Fibroblast of pulmonary artery (primary cell): ENCODE measurements at places on chromosomes 7 and 10.

DNA sequence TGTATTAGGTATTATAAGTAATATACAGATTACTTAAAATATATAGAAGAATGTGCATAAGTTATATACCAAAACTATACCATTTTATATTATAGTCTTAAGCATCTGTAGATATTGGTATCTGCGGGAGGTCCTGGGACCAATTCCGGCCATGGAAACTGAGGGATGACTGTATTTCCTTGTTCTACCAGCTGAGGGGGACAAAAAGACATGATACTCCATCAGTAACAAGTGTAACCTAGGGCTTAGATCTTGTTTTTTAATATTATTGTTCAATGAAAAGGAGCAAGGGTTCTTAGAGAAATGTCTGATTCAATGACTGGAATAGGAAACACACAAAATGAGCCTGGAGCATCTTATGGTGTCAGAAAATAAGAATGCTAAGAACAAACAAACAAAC is 752.5 kb downstream of the CCSER2 start:
- DNase-seq, result no peak

GRCh38 chr7:16399916-16400892 is 21.1 kb downstream of the CRPPA start:
- no peak for DNase-seq

- DNase-seq, result no peak
Observed at GRCh38 chr7:2117646-2118045, 115.1 kb downstream of the MAD1L1 start.

DNA sequence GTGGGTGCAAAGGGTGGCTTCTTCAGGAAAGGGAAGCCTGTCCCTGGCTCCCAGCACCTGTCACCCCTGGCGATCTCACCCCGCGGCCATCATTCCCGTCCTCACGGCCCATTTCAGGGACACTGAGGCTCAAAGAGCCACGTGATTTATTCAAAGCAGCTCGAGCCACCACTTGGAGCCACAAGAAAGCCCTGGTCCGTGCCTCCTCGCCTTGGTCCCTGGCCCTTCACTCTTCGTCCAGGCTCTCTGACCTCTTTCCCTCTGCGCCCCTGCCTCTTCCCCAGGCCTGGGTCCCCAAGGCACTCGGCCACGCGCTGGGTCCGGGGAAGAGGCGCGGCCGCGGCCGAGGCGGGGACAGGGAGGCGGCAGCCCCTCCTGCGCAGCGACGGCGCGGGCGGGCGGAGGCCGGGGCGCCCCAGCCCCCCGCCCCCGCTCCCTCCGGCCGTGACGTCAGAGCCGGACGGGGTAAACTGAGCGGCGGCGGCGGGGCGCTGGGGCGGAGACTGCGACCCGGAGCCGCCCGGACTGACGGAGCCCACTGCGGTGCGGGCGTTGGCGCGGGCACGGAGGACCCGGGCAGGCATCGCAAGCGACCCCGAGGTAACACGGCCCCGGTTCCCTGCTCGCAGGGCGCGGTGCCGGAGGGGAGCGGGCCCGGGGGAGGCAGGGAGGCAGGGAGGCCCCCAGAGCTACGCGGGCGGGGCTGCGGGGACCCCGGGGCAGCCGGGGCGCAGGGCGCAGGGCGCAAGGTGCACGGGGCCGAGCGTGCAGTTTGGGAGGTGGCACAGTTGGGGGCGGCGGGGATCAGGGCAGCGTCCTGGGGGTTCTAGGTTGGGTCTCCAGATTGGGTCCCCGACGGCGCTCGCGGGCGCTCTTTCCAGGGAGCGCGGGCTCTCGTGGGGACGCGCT is at the start of gene SLC18A2:
Gene SLC18A2, plus strand, starts transcription at position 494 of the 909 bp plus-strand sequence. CDS start 580 bp downstream, outside the sequence.
- DNase-seq, result no peak

GRCh38 chr7:128443831-128444600 is 11.7 kb upstream of the HILPDA start:
- DNase-seq, result no peak

DNA sequence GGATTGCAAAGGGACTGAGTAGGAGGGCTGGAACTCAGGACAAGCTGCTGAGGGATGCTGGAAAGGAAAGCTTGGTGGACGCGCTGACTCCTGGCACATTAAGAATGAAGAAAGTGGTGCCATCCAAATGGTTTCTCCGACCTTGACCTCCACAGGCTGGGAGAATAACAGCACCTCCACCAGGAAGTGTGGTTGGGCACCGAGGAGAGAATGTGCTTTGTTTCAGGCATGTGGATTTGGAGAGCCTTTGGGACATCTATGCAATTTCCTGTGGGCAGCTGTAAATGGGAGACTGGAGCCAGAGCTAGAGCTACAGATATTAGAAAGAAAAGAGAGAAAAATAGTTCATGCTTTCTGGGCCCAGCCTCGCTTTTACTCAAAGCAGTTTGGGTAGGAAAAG is 29.8 kb upstream of the HABP2 start:
- DNase-seq, result no peak

- DNase-seq, result no peak
Observed at GRCh38 chr7:98211676-98212531, 665 bp downstream of the BHLHA15 start.

GRCh38 chr7:91082038-91082437 is 182.2 kb upstream of the FZD1 start:
- peak; percentile 45 for DNase-seq

GRCh38 chr10:115665549-115665948 is 572.4 kb downstream of the ATRNL1 start:
- DNase-seq, result no peak

GRCh38 chr10:129873351-129873750 is 90.7 kb downstream of the EBF3 start:
- DNase-seq, result no peak

GRCh38 chr7:120869700-120870099 is 11.8 kb upstream of the TSPAN12 start:
- no peak for DNase-seq

GRCh38 chr7:152000191-152000590 is 25.3 kb upstream of the GALNT11 start:
- DNase-seq, result no peak

GRCh38 chr10:27745732-27746396 is at the start of gene MKX:
MKX (minus strand) TSS chr10:27745819; CDS start chr10:27743415, 2,404 bp downstream.
- no peak for DNase-seq

GRCh38 chr7:81637534-81637933 is 132.3 kb downstream of the HGF start:
- no peak for DNase-seq

DNA sequence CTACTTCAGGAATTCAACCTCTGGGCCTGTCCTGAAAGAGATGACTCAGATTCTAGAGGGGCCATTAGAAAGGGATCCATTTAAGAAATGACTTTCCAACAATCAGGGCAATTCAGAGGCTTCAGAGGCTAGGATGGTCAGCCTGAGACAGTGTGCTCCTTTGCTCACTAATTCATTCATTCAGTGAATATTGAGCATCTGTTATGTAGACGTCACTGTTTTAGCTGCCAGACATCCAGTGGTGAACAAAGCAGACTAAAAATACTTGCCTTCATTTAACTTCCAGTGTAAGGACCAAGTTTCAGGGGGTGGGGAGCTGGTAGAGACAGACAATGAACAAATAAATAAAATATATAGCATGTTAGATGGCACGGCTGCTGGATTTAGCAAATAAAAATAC is 1.6 kb downstream of the KIAA1217 start:
- peak; percentile 22 for DNase-seq

GRCh38 chr7:41428381-41428780 is 274.5 kb downstream of the INHBA start:
- peak; percentile 18 for DNase-seq

- peak; percentile 8 for DNase-seq
Observed at GRCh38 chr7:114548081-114548980, 133.7 kb downstream of the FOXP2 start.

DNA sequence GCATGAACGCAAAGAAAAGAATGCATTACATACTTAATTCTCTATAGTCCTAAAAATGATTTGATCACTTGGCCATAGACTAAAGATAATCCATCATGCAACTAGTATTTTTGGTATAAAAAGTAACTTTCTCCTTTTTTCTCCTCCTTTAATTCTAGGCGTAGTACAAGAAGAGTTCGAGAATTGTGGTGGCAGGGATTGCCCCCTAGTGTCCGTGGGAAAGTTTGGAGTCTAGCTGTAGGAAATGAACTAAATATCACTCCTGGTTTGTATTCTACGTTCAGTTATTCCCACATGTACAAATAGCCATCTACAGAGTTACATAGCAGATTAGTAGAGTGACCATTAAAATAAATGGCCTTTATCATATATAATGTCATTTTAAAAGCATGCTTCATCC is 45.5 kb upstream of the HELLS start:
- peak; percentile 22 for DNase-seq

DNA sequence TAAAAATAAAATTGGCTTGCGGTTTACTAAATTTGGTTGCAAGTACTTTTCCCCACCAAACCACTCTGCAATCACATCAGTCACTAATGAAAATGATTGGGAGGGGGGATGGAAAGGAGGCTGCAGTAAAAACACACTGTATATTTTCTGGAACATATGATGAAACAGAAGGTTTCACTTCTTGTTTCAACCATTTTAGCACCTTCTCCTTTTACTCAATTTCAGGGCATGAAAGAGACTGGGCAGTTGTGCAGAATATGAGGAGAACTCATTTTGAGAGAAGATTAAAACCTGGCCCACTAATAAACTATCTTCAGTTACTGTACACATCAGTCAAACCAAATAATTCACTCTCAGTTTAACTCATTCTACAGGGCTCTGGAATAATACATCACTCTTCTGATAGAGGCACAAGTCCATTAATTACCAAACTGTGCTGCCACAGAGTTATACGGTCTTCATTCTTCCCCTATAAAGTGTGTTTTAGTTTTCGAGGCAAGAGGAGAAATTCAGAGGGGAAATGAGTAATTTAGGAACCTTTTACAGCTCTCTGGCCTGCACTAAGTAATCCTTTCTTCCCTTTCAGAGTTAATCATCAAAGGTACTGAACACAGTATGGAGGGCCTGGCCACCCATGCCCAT is 25.5 kb downstream of the JAZF1 start:
- DNase-seq, result no peak

DNA sequence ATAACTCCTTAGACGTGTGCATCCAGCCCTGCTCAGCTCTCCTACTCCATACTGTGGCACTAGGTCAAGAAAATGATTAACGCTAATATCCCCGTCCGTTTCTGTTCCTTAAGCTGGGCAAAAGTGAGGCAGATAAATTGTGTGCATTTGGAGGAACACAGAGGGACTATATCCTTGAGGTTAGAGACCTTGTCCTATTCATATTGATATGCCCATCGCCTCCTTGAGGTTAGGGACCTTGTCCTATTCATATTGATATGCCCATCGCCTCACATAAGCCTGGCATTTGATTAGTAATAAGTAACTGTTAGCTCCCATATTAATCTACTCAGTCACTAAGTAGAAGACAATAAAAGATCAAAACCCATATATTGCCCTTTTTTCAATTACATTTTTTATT is 12.9 kb upstream of the TAX1BP1 start:
- DNase-seq, result no peak

- DNase-seq, result no peak
Observed at GRCh38 chr10:36194276-36194675, 552.2 kb upstream of the FZD8 start.

- no peak for DNase-seq
Observed at GRCh38 chr7:20896996-20897395, 110.3 kb upstream of the SP8 start.

DNA sequence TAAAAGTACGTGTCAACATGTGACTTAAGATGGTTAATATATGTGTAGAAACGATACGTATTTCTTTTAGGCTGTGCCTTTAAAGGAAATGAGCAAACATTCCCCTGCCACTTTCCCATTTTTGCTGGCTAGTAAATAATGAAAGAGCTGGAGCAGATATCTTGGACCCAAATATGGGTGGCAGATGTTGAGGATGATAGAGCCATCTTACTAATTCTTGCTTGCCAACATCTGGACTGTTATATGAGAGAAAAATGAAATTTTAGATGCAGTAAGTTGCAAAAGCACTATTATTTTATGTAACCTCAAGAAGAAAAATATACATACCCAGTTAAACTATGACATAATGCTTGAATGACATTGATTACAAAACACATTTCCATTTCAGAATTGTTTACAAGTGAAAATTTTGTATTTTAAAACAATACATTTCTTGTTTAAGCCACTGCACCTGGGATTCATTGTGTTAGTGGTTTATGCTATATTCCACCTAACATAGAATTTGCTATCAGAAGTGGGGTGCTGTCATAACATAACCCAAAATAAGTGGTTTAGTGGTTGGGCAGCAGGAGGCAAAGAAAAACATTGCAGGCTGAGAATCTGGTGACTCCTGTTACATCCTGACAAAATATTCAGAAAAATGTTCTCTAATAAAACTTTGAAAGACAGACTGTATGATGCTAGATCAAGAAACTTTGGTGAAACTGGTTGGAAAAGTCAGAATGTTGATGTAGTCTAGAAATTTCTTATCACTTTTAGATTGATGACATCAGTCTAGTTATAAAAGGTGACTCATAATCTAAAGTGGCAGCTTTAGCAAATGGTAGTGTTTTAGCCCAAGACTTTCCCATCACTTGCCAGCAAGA is 305.0 kb downstream of the PTEN start:
- no peak for DNase-seq

DNA sequence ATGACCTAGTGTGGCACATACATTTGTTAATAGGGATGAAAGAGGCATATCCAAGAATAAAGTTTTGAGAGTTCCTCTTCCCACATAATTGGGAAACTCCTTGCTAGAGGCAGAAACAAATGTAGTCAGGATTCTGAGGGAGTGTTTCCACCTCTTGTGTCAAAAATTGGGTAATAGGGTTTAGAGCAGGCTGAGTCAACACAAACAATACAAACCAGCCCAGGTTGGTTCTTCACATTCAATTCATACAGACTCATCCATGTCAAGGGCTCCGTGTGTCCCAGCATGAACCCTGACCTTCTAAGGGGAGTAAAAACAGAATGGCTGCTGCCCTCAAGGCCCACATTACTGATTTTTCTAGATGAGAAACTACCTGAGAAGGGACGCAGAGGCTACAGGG is 75.3 kb downstream of the GLI3 start:
- peak; percentile 75 for DNase-seq

- DNase-seq, result peak; percentile 81
Observed at GRCh38 chr10:77643795-77644468, 6.3 kb upstream of the KCNMA1 start.

GRCh38 chr7:30504301-30505173 is at the start of gene GGCT:
GGCT (minus strand) TSS chr7:30504829; CDS start chr7:30504709, 120 bp downstream.
- DNase-seq, result peak; percentile 99

DNA sequence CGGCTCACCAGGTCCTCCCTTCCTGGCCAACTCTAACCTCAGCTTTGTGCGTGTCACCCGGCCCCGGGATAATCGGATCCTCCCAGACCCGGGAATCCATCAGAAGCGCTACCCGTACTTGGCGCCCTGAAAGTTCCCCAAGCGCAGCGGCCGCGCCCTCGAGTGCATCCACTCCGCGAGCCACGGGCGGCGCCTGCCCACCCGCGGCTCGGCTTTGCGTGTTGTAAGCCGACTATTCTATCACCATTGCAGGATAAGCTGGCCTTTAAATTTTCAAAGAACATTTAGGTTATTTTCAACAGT is 35.7 kb upstream of the EBLN1 start:
- DNase-seq, result no peak

GRCh38 chr7:32023376-32023775 is 46.8 kb downstream of the PDE1C start:
- no peak for DNase-seq

- peak; percentile 25 for DNase-seq
Observed at GRCh38 chr10:59839576-59839975, 66.8 kb downstream of the CCDC6 start.

GRCh38 chr7:109996927-109997326 is 1094.0 kb upstream of the LRRN3 start:
- no peak for DNase-seq
